ENCODE measurements at places on chromosomes 13 and 19.

- peak; percentile 74 for DNase-seq
Observed at GRCh38 chr19:43784981-43785808, 4.4 kb upstream of the KCNN4 start.

GRCh38 chr13:42392716-42393572, 121.0 kb downstream of the AKAP11 start:
- no peak for DNase-seq

DNA sequence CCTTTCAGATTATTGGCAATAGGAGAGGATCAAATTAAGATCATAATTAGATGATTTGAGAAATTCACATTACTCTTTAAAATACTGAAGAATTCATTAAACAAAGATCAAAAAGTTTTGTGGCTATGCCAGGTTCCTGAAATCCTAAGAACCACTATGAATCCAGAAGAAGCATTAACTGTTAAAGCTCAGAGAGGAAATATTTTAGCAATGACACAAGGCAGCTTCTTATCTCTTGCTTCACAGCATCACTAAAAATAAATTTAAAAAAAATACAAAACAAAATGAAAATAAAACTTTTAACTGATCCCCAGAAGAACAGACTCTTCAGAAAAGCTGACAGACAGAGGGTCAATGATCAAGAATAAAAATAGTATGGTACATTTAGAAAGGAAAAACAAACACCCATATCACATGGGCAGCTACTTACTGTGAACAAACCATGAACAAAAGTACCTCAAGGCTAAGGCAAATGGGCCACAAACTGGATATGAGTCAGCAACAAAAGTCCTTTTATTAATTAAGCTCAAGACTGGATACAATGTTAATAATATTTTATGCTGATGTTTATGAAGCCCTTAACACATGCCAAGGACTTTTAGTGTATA, 19.6 kb downstream of the RNF6 start:
- peak; percentile 37 for DNase-seq

DNA sequence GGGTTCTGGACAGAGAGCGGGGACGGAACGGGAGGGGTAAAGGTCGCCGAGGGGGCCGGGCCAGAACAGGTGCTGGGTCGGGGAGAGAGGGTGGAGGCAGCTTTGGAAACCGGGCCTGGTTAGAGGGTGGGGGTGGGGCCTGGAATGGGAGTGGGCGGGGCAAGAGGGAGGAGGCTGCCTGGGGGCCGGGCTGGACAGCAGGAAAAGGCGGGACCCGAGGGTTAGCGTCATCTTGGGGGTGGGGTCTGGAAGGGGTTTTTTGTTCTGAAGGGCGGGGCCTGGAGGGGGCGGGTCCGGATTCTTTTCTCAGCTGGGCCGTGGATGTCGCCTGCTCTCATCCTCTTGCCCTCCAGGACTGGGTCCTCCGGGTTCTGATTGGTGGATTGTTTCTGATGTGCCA, 4.3 kb upstream of the ZNF813 start:
- peak; percentile 27 for DNase-seq

DNA sequence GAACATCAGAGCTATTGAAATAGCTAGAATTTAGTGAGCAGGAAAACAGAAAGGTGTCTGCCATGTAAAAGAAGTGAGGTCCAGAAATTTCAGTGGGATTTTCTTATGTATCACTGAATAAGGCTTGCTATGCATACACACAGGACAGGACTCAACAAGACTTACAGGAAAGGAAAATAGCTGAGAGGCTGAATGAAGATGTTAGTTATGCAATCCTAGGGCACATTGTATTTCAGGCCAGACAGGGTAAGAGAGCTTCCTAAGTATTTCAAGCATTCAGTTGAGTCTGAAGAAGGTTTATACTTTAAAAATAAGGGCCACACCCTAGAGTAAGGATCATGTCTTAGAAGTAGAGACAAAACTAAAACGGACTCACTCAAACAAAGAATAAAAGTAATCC, 419.9 kb upstream of the PRR20A start:
- no peak for DNase-seq

DNA sequence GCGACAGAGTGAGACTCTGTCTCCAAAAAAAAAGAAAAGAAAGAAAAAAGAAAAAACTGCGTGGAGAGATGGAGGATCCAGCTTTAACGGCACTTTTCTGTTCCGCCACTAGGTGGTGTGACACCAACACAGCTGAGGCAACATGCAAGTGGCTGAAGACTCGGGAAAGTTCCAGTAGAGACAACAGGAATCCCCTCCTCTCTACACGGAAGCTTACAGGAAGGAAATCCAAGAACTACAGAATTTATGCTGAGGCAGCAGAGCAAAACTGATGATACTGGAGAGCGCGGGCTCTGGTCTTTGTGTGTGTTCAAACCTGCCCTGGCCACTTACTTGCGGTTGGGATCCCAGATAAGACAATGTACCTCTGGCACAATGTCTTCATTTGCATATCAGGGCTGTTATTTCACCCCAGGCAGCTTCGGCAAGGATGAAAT, 9.9 kb downstream of the RANBP3 start:
- peak; percentile 86 for DNase-seq

DNA sequence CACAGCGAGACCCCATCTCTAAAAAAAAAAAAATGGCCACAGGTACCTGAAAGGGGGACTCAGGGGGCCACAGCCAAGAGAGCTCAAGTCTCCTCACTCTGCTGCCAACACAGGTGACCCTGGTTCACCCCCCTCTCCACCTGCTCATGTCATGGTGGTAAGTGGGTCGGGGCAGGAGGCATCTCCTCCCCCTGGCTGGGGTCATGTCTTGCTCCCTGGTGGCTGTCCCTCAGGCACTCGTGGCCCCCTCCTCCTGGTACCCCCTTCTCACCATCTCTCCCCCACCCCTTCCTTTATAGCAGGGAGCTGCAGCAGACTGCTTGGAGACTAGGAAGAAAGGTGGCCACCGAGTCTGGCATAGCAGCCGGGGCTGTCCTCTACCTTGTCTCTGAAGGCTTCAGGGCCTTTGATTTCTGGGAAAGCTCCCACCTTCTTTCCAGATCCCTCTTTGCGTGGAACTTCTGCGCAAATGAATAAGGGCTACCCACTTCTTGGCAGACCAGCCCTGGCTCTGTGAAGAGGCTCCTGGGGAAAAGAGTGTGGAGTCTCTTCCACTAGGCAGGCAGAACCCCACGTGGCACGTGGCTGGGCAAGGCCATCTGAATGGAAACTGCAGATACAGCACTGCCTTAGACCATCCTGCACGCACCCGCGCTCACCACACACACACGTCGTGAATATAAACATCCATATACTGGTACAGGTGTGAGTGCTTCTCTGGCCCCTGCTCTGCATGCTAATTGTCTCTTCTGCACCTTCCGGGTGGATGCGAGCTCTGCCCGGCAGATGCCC, 20.1 kb upstream of the MIER2 start:
- DNase-seq, result no peak

DNA sequence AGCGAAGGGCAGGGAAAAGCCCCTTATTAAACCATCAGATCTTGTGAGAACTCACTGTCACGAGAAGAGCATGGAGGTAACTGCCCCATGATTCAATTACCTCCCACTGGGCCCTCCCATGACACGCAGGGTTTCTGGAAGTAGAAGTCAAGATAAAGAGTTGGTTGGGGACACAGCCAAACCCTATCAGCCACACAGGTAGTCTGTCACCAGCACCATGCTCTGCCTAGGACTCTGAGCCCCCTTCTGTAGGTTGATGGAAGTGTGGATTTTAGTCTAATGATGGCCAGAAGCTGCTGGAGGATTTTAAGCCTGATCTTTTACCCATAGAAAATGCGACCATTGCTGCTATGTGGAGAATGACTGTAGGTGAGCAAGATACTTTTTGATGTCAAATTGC, 60.8 kb downstream of the ARHGEF7 start:
- DNase-seq, result no peak

- no peak for DNase-seq
Observed at GRCh38 chr13:44848920-44849676, 140.2 kb downstream of the NUFIP1 start.

GRCh38 chr13:23656637-23657371, 86.6 kb downstream of the TNFRSF19 start:
- peak; percentile 55 for DNase-seq

DNA sequence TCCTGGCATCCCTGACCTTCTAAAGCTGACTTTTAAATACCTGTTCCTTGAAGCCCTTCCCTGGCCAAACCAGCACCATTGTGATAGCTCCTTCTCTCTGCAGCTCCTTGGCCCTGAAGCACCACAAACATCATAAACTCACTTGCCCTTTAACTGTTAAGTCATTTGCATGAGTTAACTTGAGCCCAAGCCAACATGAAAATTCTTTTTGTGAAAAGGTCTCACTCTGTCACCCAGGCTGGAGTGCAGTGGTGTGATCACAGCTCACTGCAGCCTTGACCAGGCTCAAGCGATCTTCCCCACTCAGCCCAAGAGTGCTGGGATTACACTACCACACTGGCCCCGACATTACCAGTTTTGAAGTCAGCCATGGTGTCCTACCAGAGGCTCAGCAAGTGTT, 87.8 kb downstream of the ZIC5 start:
- DNase-seq, result no peak

GRCh38 chr19:1644070-1644469, 8.3 kb downstream of the TCF3 start:
- DNase-seq, result no peak

GRCh38 chr19:40090241-40091204, at the start of gene ZNF780A:
Gene ZNF780A (minus strand): TSS chr19:40090943. CDS start chr19:40084753, 6,190 bp downstream.
- DNase-seq, result peak; percentile 87

GRCh38 chr19:54918499-54918898, 12.6 kb downstream of the NCR1 start:
- DNase-seq, result no peak

DNA sequence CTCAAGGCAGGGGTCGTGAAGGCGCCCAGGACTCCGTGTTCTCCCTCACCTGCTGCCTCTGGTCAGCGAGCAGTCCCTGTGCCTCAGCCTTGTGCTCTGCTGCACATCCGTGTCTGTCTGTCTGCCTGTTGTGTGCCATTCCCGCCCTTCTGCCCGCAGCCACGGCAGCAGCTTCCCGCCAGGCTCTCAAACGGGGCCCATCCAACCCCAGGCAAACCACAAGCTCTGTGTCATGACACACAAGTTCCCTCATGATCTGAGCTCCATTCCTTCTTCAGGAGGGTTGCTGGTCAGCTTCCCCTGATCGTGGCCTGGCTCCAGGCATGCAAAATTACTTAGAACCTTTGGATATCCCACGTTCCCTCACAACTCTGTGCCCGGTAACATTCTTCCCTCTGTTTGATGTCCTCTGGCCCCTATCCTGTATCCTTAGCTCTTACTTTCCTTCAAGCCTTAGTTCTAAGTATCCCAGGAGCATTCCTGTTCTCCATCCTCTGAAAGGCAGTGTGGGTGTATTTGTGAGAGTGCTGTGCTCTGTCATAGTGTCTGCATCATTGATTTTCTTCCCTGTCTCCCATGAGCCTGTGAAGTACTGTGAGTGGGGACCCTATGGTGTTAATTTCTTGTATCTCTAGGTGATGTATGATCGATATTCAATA, 3.2 kb downstream of the GPR183 start:
- no peak for DNase-seq

GRCh38 chr19:11587975-11588631, 9.2 kb upstream of the ZNF627 start:
- no peak for DNase-seq

GRCh38 chr19:48933382-48933932, at the start of gene DHDH:
Gene DHDH (plus strand): TSS chr19:48933699. CDS start chr19:48933722, 23 bp downstream.
- DNase-seq, result peak; percentile 72

DNA sequence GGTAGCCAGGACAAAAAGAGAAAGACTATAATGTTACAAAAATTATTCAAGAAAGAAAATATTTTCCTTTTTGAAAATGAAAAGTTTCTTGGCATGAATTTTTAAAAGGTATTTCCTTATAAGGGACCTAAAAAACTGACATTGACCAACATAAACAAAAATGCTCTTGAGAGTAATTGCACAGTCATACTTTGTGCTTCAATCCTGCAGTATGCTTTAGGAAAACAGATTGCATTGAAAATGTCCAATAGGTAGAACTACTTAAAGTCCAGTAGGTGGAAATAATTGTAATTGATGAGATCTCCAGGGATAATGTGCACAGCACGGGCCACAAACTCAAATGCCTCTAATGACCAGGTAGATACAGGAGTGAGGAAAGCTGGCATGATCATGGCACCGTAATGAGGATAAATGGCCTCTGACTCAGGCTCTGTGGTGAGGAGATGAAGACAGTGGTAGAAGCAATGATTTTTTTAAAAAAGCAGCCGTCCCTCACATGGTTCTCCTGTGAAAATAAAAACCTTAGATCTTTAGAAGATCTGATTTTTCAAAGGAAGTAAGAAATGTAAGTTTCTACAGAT, 278.0 kb downstream of the ITGBL1 start:
- no peak for DNase-seq

GRCh38 chr13:110298505-110299282, 8.3 kb downstream of the COL4A1 start:
- DNase-seq, result no peak

- no peak for DNase-seq
Observed at GRCh38 chr13:86882107-86882506, 789.1 kb upstream of the SLITRK5 start.

- no peak for DNase-seq
Observed at GRCh38 chr13:85108356-85108755, 690.9 kb downstream of the SLITRK6 start.

DNA sequence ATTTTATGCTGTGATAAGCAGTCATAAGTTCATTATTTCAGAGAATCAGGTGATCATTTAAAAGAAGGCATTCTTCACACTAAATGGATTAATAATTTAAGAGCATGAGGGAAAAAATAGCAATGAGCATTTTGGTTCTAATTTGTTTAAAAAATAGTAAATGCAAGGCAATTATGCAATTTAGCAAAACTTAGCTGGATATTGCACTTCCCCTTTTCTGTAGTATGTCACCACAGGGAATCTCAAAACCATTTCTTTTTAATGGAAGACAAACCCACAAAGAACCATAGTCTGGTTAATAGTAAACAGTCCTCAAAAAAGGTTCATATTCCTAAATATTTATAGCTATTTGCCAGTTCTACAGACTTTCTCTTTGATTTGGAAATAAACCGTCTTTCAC, 30.2 kb downstream of the COG6 start:
- no peak for DNase-seq

DNA sequence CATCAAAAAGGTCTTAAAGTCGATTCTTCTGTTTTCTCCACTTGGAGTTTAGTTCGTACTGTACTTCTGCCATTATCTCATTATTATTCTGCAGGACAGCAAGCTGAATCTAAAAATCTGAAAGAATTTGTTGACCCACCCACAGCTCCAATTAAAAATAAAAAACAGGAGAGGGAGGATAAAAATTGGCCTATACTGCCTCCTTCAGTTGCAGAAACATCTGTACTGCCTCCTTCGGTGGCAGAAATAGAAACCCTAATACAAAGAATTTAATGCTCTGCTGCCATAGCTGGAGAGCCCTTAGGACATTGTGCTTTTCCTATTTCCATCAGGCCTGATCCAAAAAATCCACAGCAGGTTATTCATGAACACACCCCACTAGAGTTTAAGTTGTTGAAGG, 9.8 kb downstream of the ZNF350 start:
- no peak for DNase-seq

- DNase-seq, result peak; percentile 74
Observed at GRCh38 chr13:52195401-52195837, 36.0 kb upstream of the NEK3 start.
